ENCODE measurements at places on chromosomes 2 and 18.

DNA sequence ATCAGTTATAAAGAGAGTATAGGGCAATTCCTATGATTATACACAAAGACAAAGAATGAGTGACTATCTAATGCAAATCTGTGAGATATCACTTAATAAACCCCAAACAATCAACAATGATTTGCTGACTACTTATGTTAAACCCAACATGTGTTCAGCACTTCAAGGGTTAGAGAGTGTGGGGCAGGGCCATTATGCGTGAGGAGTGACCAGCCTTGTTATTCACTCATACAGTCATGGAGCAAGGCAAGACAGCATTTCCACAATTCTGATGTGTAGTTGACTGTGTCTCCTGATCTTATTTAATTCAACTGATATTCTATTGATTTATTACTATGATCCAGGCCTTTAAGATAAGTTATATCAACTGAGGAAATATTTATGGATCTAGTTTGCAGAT, 251.7 kb downstream of the CYRIA start:
- DNase-seq: no peak

DNA sequence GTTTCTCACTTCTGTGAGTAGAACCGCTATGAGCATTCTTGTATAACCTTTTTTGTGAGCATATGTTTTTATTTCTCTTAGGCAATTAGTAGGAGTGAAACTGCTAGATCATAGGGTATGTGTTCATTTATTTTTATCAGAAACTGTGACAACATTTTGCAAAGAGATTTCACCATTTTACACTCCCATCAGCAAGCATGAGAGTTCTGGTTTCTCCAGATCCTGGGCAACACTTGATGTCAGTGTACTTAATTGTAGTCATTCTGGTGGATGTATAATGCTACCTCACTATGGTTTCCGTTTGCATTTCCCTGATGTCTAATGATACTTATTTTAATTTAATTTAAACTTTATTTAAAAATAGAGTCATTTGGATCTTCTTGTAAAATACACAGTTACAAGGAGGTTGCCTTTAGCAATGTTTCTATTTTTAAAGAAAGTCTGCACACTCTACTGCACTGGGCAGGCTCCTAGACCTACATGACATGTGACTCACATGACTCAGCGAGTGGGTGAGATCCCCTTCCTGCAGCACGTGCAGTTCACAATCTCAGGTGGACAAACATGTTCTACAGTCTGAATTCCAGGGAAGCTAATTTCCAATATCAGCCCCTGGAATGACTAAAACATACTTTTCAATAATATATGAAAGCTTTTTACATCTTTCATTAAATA, 127.0 kb upstream of the BCL2L11 start:
- DNase-seq: no peak

DNA sequence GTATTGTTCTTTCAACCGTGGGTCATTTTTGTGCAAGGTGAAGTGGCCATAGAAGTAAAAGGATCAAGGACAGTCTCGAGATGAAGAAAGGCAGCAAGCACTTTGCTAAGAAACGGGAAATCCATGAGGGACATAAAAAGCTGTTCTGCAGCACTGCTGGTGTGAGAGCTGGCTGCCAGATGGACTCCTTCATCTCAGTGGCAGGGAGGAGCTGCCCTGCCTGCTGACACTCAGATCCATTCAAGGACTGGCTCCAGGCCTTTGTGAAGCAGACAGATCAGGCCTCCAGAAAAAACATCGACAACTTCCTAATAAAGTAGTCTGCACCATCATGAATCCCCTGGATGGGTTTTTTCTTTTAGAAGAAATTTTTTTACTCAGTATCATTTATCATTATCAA, 29.5 kb downstream of the RMC1 start:
- DNase-seq: no peak

- peak; percentile 86 for DNase-seq
These were observed 17.3 kb upstream of the AGXT start for GRCh38 chr2:240851078-240851991.

DNA sequence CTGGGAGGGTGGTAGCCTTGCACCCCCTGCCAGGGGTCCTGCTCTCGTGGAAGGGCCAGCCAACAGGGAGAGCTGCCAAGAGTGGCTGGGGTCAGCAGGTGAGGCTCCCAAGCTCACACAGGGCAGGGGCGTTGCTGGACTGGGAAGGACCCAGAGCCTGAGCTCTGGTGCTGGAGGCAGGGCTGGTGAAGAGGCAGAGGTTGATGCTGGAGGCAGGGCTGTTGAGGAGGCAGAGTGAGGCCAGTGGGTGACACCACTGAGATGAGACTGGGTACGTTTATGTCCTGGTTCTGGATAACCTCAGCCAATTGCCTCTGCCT, 7.0 kb downstream of the ADRA2B start:
- DNase-seq: no peak

DNA sequence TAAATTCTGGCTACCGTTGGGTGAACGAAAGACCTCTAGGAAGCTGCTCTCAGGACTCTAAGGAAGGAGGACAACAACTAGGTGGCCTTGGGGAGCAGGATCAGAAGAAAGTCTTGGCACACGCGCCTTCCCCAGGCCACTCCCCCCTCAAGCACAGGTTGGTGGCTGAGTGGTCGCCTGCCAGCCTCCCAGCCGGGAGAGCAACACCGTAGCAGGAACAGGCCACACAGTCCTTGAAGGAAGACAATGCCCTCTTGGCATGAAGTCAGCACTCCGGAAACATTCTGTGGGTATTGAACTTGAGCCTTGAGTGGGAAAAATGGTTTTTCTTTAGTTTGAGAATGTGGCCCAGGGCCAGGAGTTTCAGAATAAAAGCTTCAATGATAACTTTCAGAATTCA, 87.4 kb upstream of the AGAP1 start:
- no peak for DNase-seq

GRCh38 chr2:166357068-166357949, 18.4 kb downstream of the SCN9A start:
- DNase-seq: no peak

GRCh38 chr2:226868331-226869162, 32.7 kb downstream of the RHBDD1 start:
- no peak for DNase-seq

DNA sequence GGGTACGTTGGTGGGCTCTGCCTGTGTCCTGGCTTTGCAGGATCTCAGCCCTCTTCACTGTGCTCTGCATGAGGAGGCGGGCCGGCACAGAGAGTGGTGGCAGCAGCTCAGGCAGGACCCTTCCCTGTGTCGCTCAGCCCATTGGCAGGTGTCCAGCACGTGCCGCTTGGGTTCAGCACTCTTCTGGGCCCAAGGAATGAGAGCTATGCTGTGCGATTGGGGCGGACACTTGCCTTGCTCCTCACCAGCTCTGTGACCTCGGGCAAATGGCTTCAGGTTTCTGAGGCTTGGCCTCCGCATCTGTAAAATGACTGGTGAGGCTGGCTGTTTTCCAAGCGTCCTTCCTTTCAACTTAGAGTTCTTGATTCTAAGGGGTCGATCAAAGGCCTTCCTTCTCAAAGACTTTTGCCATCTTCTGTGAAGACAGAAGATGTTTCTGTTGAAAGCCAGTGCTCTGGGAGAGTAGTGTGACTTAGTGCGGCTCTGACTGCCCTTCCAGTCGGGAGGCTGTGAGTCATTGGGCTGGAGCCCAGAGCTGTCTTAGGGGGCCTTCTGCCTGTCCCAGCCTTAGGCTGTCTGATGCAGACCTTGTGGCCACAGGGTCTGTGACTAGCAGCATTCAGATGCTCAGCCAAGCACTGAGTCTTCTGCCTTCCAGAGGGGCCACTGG, 35.6 kb downstream of the GLI2 start:
- DNase-seq: no peak

DNA sequence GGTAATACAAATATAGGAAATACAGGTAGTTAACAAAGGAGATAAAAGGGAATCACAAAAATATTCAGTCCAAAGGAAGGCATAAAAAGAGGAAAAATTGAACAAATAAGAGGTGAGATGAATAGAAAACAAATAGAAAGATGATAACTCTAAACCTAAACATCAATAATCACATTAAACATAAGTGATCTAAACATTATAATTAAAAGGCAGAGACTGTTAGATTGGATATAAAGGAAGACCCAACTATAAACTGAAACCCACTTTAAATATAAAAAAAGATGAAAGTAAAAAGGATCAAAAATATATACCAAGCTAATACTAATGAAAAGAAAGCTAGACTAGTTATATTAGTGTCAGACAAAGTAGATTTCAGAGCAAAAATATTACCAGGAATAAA, 152.3 kb downstream of the ZBTB7C start:
- no peak for DNase-seq

- no peak for DNase-seq
These were observed 769.7 kb downstream of the LRRTM4 start for GRCh38 chr2:76752506-76752905.

DNA sequence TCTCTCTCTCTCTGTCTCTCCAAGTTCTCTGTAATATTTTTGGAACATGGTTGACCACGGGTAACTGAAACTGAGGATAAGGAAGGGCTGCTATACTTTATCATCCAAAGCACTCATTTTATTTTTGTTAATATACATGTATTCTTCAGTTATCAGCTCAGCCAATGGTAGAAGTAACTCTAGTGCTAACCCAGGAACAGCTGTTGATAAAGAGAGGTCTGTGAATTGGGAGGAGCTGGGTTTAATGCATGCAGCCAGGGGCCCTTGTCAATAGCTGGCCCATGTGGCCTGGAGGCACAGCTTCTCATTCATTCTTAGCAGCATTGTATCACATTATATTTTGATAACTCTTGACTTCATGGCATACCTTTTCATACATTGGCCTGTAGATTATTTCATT, 401.6 kb downstream of the EPHA4 start:
- DNase-seq: no peak

DNA sequence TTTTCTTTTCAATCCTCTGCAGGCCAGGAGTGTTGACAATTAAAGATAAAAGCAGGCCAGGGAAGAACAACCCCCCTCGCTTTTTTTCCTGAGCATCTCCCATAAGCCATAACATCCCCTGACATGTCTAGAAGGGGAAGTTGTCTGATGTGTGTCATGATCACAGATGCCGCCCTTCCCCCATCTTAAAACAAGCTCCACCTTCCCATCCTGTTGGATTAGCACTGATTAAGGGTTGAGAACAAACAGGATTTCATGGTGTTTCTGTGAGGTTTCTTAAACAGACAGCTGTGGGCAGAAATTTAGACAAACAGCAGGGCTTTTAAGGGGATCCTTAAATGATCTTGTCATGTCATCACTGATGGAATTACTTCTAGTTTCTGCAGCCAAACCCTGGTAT, 59.4 kb upstream of the UPP2 start:
- no peak for DNase-seq

- DNase-seq: no peak
These were observed 679 bp downstream of the RNF144A start for GRCh38 chr2:6917761-6918421.

DNA sequence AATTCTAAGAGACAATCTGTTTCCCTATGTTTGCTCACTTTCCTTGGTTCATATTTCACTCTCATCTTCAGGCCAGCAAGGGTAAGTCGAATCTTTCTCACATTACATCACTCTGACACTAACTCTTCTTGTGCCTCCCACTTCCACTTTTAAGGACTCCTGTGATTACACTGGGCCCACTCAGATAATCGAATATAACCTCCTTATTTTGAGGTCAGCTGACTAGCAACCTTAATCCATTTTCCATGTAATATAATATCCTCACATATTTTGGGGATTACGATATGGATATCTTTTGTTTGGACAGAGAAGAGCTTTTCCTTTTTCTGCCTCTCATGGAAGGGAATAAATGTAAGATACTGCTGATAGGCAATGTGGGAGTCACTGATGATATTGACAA, 2015.7 kb upstream of the LRRTM1 start:
- no peak for DNase-seq

DNA sequence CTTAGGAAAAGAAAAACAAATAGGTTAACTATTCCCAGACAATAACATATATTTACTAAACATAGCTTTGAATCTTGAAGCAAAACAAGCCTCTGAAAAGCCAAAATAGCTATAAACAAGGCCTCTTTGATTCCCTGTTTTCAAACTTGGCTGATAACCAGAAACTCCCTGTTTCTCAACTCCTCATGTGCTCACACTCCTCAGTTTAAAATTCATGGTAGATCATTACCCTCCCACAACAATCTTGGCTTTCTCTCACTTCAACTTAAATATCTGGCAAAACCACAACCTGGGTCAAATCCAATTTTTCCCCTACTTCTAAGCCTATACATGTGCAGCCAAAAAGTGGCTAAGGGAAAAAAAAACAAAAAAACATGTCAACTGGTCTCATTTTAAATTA, 15.6 kb downstream of the SUCLG1 start:
- DNase-seq: no peak

DNA sequence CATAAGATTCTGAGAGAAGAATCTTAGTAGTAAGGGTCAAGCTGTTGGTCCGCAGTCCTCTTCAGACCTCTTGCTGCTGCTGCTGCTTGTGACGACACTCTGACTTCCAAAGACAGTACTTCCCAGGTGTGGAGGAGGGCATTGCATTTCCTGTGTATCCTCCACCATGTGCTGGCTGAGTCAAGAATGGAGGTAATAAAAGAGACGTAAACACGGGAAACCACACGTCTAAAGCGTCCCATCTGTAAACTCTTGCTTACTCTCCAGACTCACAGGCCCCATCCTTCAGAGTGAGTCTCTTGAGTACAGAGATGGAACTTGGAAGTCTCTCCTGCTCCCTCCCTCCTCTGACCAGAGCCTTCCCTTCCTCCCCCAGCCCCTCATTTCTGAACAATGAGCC, 25.6 kb downstream of the KLHL29 start:
- DNase-seq: no peak

DNA sequence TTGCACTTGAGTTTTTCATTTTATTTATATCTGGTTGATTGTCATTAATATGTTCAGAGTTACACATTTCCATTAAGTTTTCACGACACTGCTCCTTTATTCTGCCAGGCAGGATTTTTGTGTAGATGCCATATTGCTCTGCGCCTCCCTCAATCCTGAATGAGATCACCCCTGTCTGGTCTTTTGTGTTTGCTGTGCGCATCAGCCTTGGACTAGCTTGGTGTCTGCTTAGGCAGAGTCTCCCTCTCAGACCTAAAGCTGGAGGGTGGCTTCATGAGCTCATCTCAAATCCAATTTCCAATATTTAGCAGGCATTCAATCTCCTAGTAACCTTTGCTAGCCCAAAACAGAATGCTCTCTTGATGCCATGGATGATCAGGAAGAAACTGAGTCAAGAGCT, 137.4 kb downstream of the SMAD7 start:
- DNase-seq: peak; percentile 38

DNA sequence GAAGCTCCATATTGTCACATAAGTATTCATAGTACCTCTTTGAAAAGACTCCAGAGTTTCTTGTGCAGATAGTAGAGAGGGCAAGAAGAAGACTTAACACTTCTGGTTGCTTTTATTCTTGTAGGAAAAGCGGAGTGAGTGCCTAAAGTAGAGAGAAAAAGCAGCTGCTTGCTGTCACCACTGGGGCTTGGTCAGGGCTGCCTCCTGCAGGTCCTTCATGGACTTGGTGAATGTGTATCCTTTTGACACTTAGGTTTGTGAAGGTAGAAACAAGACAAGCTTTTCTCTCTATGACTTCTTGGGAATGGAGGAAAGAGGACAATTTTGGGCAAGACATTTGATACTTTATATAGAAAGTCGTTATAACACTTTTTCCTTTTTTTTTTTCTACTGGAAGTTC, 312.8 kb upstream of the FANCL start:
- DNase-seq: no peak

All from activated CD8-positive, alpha-beta memory T cell treated with anti-CD3 and anti-CD28 coated beads, Interleukin-2, amount 10 ng/mL, durations not matched to agents 7 days and 5 days (primary cell).